Bone marrow (tissue), 2 donors: ENCODE measurements at places on chromosomes 12 and 14.

- no peak for DNase-seq
These were observed 59.2 kb downstream of the BICDL1 start for GRCh38 chr12:120048263-120048662.

GRCh38 chr14:64438181-64438841 lies 27.0 kb upstream of the AKAP5 start:
- DNase-seq, result no peak

GRCh38 chr14:35333264-35333730 lies 41.1 kb downstream of the PSMA6 start:
- no peak for DNase-seq

- no peak for DNase-seq
These were observed 14.9 kb downstream of the PLEKHD1 start for GRCh38 chr14:69499436-69499835.

- no peak for DNase-seq
These were observed 4.6 kb downstream of the OVCH1 start for GRCh38 chr12:29492891-29493290.

DNA sequence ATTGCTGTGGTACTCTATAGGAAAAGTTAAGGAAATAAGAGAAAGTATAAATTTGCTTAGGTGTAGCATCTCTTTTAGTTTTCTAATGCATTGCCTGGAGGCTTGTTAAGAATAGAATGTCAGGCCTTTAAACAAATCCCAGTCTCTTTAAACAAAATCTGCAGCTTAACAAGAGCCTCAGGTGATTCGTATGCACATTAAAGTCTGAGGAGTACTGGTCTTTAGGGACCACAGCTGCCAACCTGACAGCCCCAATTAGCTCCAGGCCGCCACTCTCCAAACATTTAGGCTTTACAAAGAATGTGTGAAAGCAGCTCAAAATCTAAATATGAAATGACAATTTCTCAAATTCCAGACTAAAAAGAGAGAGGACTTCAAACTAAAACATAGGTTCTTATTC lies 35.7 kb downstream of the PAWR start:
- DNase-seq, result no peak

DNA sequence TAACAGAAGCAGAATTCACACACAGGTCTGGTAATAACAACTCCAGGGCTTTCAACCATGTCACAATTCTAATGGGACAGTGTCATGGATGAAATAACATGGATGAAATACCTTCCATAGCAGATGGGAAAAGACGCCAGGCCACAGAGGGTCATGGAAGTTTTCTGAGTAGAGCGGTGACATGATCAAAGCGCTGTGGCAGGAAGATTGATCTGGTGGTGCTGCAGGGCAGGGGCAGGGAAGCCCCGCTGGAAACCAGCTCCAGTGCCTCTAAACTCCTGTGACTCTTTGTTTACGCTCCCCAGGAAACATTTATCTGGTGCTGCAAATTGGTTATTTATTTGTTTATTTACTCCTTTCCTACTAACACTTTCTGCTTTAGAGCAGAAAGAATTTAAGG lies 108.3 kb upstream of the HMGA2 start:
- DNase-seq, result no peak

- DNase-seq, result no peak
These were observed 83.9 kb downstream of the GPATCH2L start for GRCh38 chr14:76235628-76236027.

DNA sequence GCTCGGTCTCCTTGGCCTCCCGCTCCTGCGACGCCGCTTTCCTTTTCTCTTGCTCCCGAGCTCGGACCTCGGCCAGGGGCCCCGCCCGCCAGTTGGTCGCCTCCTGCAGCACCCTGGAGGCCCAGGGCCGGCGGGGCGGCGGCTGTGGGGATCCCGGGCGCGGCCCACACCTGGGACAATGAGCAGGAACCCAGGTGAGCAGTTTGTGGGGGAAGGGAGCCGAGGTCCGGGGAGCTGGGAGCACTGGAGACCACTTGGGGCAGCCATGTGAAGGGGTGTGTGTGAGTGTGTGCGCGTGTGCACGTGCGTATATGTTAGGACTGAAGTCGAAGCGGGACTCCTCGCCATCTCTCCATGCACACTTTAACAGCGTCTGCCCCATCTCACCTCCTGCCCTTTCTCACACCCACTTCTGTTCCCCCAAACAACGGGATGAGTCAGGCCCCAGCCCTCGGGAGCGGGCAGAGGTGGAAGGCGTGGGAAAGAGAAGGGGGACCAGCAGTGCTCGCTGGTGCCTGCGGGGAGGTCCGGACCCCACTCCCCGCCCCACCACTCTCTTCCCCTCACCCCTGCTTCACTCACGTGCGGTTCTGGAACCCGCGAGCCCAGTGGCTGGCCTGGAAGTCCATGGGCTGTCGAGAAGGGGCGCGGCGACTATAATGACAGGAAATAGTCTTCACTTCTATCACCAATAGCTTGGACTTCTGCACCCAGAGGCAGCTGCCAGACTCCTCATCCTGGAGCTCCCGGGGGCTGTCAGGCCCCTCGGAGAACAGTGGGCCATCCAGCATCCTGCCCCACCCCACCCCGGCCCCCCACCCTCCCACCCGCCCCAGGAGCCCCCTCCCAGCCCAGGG lies 450 bp downstream of the DDN start:
- no peak for DNase-seq
